RKO (cell line): ENCODE measurements at places on chromosomes 2 and 18.

GRCh38 chr2:127150996-127151395, 44.0 kb upstream of the BIN1 start:
- no peak for DNase-seq

- no peak for DNase-seq
These were observed 8.2 kb upstream of the FAM98A start for GRCh38 chr2:33607251-33607721.

DNA sequence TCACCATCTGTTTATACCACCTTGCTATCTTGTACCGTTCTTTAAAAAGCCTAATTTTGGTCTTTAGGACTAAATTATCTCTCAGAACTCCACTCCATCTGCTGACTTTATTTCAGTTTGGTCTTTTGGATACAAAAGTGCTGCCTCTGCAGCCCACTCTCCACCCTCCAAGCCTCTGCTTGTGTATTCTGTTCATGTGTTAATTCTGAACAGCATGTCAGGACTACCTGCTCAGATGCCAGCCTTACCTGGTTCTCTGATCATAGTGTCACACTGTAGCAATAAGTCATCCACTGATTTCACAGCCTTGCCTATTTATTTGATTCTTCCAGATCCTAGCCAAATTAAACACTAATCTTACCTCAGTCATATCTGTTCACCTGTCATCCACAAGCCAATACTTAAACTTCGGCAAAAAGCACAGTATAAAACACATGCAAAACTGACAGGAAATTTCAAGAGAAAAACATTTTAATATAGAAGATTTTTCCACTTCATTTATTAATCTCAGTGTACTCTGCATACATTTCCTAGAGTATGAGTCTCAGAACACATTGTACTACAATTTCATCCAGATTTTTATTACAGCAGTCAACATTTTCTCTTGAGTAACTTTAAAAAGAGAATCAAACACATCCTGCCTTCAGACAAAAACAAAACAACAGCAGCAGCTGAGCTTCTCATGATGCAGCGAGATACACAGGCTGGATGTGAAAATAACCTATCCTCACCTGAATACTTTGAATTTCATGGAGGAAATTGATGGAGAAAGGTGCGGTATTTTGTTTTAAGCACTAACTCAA, 64.9 kb downstream of the PPP1R1C start:
- DNase-seq, result no peak

- DNase-seq, result no peak
These were observed 180.3 kb upstream of the RAB12 start for GRCh38 chr18:8428951-8429350.

GRCh38 chr18:48669180-48669675, 130.4 kb downstream of the CTIF start:
- DNase-seq, result no peak

DNA sequence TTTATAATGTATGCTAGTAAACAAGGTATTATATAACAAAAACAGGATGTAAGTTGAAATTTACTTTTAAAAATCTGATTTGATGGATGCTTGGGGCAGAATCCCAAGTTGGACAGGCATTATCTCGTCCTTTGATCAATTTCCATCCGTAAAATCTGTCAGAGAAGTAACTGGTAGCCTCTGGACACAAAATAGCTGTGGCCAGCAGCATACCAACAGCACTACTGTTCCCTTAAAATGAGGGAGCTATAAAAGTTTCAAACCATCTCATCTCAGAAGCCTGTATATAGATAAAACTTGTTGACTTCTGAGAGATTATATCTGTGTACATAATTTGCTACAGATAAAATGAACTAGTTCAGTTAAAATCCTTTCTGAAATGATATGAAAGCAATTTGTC, 14.7 kb upstream of the METAP1D start:
- DNase-seq, result no peak

- DNase-seq, result no peak
These were observed 154.5 kb downstream of the ZFP36L2 start for GRCh38 chr2:43071599-43072550.

GRCh38 chr2:164558450-164558849, 62.8 kb downstream of the GRB14 start:
- no peak for DNase-seq

DNA sequence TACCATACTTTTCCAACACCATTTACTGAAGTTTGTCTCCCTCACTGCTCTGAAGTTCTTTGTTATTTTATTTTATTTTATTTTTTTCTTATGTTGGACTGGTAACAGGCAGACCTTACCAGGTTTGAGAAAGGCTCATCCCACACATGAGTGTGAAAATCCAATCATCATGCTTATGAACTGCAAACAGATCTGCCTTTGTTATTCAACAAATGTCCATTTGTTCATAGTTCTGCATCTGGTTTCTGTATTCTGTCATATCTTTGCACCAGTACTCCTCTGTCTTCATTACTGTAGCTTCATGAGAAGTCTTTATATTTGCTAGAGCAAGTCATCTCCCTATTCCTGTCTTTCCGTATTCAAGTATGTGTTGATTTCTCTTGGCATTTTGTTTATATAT, 5.3 kb downstream of the RNU2-63P start:
- DNase-seq, result no peak

DNA sequence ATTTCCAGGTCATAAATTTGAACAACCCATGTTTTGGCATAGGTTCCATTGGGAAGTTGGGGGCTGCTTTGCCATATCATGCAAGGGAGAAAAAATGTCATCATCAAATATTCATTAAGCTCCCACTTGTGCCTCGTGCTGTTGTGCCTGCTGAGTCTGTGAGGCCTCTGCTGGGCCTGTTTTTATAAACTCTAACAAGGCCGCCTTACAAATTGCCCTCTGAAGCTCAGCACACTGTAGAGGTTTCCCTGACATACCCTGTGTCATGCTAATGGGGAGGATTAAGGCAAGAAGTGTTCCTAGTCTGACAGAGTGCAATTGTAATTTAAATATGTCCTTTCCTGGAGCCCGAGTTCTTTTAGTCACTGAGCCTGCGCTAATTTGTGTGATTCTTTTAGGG, 17.6 kb downstream of the OSBPL6 start:
- no peak for DNase-seq

- no peak for DNase-seq
These were observed 9.5 kb downstream of the ANO7 start for GRCh38 chr2:241197947-241198346.

DNA sequence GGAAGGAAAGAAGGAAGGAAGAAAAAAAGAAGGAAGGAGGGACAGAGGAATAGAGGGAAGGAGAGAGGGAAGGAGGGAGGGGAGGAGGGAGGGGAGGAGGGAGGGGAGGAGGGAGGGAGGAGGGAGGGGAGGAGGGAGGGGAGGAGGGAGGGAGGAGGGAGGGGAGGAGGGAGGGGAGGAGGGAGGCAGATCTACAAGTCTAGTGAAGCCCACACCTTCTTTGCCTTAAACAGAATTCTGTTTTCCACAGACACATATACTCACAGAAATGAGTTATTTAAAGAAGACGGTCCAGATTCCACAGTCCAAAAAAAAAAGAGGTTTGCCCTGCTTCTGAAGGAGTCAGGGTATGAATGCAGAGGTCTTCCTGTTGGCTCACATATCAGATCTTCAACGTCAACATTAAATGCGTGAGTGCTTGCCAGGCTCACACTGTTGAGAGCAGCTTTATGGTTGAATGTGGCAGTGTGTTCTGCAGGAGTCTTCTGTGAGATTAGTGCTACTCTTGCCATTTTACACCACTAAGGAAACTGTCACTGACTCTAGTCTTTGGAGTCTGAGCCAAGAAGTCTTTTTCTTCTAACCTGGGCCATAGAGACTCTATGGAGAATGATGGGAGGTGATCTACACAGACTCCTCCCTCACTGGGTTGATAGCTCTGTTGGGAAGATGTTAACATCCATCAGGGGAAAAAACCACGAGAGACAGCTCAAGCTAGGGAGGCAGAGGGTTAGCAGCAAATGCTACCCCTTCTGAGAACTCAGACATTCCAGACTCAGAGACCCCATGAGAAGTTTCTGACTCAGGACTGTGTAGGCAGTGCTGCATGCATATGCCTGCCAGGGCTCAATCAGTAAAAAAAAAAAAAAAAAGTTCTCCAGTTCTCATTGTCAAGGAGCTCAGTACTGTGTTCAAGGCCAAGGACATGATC, 23.3 kb downstream of the PAX8 start:
- no peak for DNase-seq

DNA sequence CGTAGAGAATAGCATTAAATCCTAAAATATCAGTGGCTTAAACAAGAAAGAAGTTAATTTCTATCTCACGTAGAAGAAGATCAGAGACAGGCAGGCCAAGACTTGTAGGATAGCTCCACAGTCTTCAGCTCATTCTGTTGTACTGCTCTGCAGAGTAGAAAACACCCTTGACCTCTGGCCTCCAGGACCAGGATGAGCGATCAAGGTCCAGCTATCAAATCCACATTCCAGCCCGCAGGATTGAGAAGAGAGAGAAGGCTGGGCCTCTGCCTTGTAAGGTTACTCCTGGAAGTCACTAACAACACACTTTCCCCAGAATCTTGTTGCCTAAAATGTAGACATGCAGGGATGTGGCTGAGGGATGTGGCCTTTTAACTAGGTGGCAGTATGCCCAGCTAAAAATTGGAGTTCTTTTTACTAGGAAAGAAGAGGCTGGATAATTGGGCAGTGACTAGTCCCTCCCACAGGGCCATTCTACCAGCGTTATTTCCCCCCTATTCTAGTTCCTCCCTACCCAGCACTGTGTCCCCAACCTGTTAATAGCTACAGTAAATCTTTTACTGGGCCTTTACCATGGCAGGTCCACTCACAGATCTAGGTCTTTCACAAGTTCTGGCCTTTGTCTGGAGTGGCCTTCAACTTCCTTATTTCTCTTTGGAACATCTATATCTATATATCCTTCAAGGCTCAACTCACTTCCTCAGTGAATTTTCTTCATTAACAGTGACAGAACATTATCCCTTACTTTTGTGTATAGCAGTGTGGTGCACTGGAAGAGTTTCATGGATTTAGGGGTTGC, 165.0 kb downstream of the DIS3L2 start:
- DNase-seq, result no peak

DNA sequence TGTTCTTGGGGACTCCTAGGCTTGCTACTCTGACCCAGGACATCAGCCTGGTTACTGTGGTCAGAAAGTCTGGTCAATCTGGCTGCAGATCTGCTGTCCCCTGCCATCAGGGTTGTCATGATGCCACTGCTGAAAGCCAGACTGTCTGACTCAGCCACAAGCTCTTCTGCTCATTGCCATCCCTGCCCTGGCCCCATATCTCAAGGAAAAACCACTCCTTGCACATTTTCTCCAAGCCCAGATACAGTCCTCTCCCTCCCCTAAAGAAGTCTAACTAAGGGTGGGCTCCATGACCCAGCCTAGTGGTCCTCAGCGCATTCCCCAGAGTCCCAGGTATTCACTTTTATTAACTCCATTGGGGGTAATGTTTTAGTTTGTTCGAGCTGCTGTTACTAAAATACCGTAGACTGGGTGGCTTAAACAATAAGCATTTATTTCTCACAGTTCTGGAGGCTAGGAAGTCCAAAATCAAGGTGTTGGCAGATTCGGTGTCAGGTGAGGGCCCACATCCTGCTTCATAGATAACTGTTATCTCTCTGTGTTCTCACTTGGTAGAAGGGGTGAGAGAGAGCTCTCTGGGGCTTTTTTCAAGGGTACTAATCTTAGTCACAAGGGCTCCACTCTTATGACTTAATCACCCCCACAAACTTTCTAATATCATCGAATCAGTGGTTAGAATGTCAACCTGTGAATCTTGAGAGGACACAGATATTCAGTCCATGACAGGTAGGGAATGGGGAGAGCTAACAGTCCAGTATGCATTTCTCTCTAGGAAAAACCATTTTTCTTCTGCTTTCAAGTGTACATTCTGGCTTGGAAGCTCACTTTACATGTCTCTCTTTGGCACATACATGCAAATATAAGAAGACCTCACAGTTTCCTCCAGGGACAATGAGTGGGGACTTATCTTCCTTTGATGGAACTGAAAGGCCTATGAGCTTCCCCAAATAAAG, 94.8 kb upstream of the CXCR4 start:
- DNase-seq, result no peak

GRCh38 chr18:79850731-79851130, 53.0 kb downstream of the KCNG2 start:
- no peak for DNase-seq

DNA sequence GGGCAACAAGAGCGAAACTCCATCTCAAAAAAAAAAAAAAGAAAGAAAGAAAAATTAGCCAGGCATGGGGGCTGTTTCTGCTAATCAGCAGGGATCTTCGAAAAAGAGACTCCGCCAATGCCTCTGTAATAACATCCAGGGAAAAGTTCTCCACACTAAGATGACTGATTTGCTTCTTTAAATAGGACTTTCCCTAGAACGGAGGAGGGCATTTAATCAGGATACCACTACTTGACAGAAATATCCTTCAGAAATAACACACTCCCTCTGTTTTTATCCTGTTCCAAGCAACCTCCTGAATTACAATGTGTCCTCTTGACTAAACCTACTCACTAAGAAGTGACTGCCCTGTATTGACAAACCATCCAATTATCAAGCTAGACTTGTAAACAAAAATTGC, 21.7 kb downstream of the REV1 start:
- no peak for DNase-seq

DNA sequence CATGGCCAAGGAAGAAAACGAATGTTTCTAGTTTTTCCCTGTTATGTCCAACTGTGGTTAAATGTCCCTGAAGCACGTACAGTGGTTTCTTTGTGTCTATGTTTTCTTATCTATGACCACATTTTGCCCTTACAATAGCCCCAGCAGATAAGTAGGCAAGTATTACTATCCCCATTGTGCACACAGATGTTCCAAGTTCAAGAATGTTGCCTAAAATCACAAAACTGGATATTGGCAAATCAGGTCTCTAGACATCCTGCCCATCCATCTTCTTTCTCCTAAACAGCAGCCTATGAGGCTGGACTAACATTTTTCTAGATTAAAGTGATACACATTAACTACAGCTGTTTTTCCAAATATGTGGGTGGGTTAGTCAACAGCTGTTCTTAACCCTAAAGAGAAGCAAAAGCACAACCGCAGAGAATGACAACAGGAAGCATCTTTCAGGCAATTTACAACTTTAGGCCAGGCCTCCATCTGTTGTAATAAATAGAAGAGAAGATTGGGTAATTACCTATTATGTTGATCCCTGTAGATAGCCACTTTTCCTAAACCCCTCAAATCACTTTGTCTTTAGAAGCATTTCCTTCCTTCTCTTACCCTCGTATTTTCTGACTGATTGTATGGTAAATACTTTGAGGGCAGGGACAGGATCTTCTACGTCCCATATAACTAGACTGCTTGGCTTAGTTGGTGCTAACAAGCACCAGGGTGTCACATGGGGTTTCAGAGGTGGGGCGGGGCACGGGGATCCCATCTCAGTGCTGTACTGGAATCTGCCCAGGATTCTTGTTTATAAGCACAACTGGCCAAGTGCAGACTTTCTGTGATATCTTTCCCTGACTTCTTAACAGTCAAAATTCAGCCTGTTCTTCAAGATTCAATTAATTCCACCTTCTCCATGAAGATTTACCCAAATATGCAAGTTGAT, 132.1 kb upstream of the SETBP1 start:
- DNase-seq, result no peak

DNA sequence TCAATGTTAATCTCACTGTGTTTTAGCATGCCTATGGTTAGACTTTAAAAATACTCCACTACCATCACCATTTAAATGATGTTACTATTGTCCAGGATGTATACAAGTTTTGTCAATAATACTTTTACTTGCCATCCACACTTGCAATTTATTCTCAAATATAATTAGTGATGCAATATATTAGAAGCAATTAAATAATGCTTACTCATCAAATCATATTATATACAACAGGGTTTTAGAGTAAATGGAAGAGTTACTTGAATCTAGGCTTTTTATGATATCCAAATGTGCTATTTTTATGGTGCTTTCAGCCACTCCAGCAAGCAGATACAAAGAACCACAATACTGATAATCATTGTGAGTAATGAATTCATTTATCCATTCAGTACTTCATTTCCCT, 461.1 kb downstream of the TMEM182 start:
- no peak for DNase-seq

- no peak for DNase-seq
These were observed 50.3 kb downstream of the DAPL1 start for GRCh38 chr2:158845444-158845843.
